ENCODE measurements at places on chromosomes 1 and 21.

- no peak for DNase-seq
Measured at GRCh38 chr1:91549041-91549735, 48.5 kb downstream of the CDC7 start.

DNA sequence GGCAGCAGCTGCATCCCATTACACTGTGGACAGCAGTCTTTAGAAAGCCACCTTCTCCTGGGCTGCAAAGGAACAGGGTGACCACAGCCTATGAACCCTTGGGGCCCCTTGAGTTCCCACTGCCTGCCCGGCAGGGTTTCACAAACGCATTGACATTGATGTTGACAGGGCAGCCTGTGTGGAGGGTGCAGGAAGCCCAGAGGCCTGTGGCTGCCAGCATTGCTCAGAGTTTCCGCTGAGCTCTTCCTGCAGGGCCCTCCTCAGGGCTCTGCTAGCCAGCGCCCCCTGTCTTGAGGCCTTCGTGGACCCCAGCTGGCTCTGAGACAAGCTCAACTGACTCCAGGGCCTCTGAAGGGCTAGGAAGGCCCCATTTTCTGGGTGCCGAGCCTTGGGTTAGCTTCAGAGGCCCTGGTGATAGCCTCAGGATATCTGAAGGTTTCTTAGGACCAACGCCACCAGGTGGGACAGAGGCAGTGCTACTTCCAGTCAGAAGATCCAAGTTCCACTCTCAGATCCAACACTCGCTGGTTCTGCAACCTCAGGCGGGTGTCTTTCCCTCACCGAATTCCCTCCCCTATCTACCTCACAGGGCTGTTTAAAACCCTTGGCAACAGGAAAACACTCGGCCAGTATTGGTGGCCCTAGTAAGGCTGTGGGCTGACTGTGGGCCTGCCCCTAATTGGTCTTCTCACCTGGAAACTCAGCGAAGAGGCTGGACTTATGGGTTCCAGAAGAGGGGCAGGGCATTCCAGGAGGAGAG, 27.2 kb upstream of the EPS8L3 start:
- DNase-seq, result peak; percentile 67

GRCh38 chr1:155077758-155078445, 735 bp upstream of the EFNA3 start:
- DNase-seq, result no peak

DNA sequence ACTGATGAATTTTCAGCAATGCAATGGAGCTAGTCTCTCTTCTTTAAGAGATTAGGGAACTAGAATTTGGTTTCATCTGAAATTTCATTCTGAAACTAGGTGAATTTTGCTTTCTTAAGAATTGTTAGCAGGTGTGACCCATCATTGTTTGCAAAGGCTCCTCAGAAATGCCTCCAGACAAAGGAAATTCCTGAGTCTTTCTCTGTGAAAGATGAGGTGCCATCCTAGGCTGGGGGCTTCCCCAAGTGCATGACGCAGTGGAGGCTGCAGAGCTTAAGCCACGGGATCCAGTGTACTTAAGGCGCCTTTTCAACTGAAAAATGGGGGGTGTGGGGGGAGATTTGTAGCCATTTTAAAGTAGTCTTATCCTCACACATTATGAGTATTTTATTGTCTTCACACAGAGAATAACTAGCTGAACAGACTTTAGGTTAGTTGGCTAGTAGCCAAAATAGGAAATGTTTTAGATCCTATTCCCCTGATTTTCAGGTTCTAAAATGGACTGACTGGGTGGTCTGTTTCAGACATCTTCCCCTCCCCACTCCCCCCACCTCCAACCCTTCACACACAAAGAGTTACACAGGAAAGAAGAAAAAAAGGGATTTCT, 202.0 kb downstream of the NFIA start:
- DNase-seq, result no peak

DNA sequence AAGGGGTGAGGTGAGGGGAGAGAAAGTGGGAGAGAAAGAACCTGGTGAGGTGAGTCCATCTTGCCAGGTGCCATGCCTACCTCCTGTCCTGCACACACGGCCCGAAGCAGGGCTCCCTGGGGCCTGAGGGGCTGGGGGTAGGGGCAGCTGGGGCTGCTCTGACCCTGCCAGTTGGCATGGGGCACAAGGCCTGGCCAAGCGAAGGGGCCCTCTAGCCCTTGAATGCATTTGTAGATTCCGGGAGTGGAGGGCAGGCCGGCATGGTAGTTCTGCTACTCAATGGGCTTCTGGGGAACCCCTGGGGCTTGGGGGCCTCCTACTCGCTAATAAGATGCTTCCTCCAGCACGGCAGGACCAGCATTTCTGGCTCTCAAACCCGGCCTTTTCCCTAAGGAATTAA, 3.6 kb upstream of the PRDM16 start:
- DNase-seq, result peak; percentile 28

GRCh38 chr1:110542725-110543124, 23.8 kb upstream of the KCNA10 start:
- no peak for DNase-seq

- no peak for DNase-seq
Measured at GRCh38 chr1:194014014-194014413, 827.6 kb upstream of the B3GALT2 start.

GRCh38 chr1:36326499-36326898, 3.1 kb upstream of the EVA1B start:
- no peak for DNase-seq

GRCh38 chr1:85708829-85709227, 595 bp upstream of the ZNHIT6 start:
- no peak for DNase-seq

DNA sequence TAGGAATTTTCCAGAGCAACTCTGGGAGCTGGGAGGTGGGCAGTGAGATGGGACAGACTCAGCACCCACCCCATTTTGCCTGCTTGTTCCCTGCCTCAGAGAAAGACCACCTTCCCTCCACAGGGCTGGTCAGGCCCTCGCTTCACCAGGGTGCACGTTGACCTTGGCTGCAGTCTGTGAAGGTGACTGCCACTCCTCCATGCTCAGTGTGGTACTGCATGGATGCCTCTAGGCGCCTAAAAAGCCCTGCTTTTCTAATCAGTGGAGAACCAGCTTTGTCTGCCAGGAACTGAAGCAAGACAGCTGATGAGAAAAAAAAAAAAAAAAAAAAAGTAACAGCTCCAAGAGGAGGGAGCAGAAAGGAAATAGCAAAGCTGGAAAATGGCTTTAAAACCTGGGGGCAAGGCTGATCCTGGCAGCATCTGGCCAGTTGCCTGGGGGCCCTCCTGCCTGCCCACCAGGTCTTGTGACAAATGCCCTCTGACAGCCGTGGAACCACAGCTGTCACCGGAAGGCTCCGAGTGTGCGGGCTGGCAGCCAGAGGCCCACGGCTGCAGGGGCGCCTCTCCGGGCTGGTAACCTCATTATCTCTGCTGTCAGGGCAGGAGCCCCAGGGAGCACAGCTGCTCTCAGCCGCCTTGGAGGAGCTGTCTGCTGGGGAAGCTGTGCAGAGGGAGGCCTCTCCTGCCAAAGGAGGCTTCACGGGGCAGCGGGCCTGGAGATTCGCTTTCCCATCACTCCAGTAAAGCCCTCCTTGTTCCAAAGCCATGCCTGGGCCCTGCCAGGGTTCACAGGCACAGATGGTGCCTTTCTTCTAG, 13.7 kb downstream of the KIAA1614 start:
- DNase-seq, result peak; percentile 83

DNA sequence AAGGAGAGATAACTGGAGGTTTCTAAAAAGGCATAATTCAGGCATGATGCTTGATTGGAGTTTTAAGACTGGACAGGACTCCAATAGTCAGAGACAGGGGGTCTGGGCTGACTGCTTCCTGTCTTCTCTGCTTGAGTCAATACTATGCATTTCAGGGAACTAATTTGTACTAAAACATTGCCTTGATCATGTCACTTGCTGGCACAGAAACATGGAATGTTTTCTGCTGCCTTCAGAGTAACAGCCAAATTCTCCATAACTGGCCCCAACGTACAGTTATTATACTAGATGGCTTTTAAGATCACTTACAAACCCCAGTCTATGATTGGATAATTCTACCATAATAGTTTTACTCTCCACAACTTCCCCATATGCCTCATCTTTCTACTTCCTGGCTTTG, 247.0 kb downstream of the DNM3 start:
- DNase-seq, result no peak

- DNase-seq, result no peak
Measured at GRCh38 chr1:166875302-166875733, 746 bp downstream of the TADA1 start.

- peak; percentile 79 for DNase-seq
Measured at GRCh38 chr1:212699625-212700222, at the start of gene BATF3. Gene BATF3, minus strand, starts transcription at chr1:212699840. Its CDS starts 78 bp downstream, at chr1:212699762.

Measured in heart left ventricle (tissue), 16 donors.